ENCODE measurements at places on chromosomes 5 and 9.

DNA sequence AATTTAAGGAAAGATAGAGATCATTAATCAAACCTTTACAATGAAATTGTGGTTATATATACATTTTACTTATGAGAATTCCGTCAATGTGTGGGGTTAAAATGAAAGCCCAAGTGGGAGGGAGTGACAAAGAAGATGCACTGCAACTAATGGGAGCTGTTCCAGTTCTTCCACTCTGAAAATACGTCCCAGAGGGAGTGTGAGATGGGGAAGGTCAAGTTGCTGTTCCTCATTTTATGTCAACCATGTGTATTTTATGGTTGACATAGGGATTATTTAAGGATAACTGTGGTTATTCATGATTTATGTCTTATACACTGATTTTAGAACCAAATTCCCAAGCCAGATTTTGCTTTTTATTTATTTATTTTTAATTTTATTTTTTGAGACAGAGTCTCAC lies 14.2 kb upstream of the RGS3 start:
- DNase-seq: no peak

DNA sequence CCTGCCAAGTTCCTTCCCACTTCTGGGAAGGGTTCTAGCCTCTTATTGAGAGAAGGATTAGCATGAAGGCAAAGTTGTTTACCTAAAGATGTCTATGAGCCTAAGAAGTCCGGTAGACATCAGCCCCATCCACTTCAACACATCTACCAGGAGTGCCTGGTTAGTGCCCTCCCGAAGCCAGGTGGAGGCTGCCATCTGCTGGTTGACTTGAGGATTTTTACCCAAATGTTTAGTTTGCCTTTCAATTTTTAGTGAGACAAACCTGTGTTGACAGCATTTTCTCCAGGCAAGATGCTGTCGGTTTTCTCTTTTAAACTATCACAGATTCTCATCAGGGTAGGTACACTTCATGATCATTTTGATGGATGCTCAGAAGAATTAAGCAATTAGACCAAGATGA lies 83.6 kb upstream of the TNFSF8 start:
- DNase-seq: peak; percentile 69

- no peak for DNase-seq
Observed at GRCh38 chr5:154309805-154310204, 119.3 kb downstream of the GALNT10 start.

DNA sequence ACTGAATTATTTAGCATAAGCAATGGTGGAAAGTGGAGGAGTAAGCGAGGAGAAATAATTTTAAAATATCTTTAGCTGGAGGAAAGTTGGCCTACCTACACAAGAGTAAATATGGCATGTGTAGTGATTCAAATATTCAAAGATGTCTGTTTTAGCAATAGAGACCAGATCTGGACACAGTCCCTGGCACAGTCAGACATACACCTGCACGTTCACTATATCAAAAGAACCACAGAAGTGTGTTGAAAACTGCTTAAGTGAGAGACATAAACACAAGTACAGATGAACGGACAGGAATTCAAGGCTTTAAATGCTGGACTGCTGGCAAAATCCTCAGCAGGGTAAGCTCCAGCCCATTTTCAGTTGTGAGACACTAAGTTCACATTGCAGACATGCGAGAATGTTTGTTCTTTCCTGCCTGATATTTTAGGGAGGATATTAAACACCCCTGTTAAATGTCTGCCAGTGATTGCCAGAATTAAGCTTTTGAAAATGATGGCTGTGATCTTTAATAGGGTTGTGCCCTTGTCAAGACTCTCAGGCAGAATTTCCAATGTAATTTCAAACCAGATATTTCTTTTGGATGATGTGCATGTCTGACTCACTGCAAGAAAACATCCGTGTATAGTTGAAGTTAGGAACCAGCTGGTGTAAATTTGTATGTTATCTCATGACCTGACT lies 810.6 kb downstream of the TLE4 start:
- no peak for DNase-seq
